ENCODE measurements at places on chromosomes 3 and 15. TPM values are rescaled to one million over a fixed set of nuclear protein-coding genes. Genes with fewer than 3 reads are reported as not detected.

Gene CLASP2
- 67.4 TPM for total RNA-seq

Gene DZIP1L
- total RNA-seq: 8.1 TPM

- H3K27me3 ChIP-seq: no peaks in the 10 kb centered on the region
- peak overlapping the region; percentile 90 for H3K4me3 ChIP-seq
Observed at GRCh38 chr3:14124223-14124614, 451 bp downstream of the CHCHD4 start.

DNA sequence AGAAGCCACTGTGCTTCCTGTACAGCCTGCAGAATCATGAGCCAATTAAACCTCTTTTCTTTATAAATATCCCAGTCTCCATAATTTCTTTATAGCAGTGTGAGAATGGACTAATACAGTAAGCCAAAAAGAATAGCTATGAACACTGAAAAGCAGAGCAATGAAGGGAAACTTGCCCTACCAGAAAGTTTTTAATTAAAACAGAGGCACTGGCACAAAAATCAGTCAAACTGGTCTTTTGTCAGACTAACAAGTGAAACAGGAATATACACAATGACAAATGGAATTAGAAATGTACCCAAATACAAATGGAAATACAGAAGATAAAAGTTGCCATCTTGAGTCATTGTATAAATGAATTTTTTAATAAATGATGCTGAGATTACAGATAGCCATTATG, 40.5 kb downstream of the POLQ start:
- no peak for DNase-seq
- H3K4me1 ChIP-seq: no peaks in the 10 kb centered on the region
- no peaks in the 10 kb centered on the region for H3K27me3 ChIP-seq

DNA sequence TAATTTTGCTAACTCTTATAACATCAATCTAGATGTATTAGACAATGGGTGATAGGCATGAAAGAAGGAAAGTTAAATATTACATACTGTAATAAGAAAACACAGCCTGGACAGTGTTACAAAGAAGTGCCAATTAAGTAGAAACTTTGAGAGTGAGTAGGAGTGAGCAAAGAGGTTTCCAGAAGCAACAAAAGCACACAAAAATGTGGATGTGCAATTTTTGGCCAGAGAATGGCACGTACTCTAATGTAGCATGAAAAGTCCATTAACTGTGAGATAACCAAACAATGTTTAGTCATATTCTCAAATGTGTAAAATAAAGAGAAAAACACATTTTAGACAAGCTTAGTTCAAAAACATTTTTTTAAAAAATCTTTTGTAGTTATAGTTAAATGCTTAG, 567.3 kb downstream of the ROBO1 start:
- no peaks in the 10 kb centered on the region for H3K27me3 ChIP-seq
- no peak overlapping the region for H3K27ac ChIP-seq
- H3K4me3 ChIP-seq: no peak overlapping the region
- no peaks in the 10 kb centered on the region for H3K36me3 ChIP-seq
